ENCODE measurements at places on chromosomes 12 and 14. TPM values are rescaled to one million over a fixed set of nuclear protein-coding genes. Genes with fewer than 3 reads are reported as not detected.
A peak's percentile ranks its signal among the peaks of the same experiment; 100 is the strongest.

GRCh38 chr14:63938198-63939005 is 85.6 kb downstream of the SYNE2 start:
- no peaks in the 10 kb centered on the region for H3K27me3 ChIP-seq
- H3K4me3 ChIP-seq = no peak overlapping the region
- H3K36me3 ChIP-seq = peaks cover 15% of the 10 kb centered on the region
- H3K27ac ChIP-seq = no peak overlapping the region
- peak; percentile 62 for DNase-seq

- H3K27me3 ChIP-seq = no peaks in the 10 kb centered on the region
- no peak for DNase-seq
- H3K4me3 ChIP-seq = no peak overlapping the region
- no peaks in the 10 kb centered on the region for H3K36me3 ChIP-seq
- peak overlapping the region; percentile 92 for H3K27ac ChIP-seq
These were observed 79.0 kb upstream of the KCNA1 start for GRCh38 chr12:4830556-4831210.

GRCh38 chr12:90773491-90773890 is 181.5 kb downstream of the CCER1 start:
- no peaks in the 10 kb centered on the region for H3K36me3 ChIP-seq
- DNase-seq = no peak
- no peaks in the 10 kb centered on the region for H3K4me1 ChIP-seq
- no peak overlapping the region for H3K4me3 ChIP-seq
- no peaks in the 10 kb centered on the region for H3K27me3 ChIP-seq
- H3K27ac ChIP-seq = no peak overlapping the region

GLIPR1L1 gene
- total RNA-seq = not detected

Measured in activated CD8-positive, alpha-beta T cell treated with anti-CD3 and anti-CD28 coated beads for 36 hours (primary cell).